ENCODE measurements at places on chromosomes 3 and 15.

GRCh38 chr15:100879464-100880138, at the start of gene ALDH1A3:
Gene ALDH1A3 (plus strand): TSS chr15:100879831. CDS start chr15:100879908, 77 bp downstream.
- no peak for DNase-seq

- peak; percentile 41 for DNase-seq
Measured at GRCh38 chr15:66269326-66270090, 16.0 kb upstream of the MEGF11 start.

DNA sequence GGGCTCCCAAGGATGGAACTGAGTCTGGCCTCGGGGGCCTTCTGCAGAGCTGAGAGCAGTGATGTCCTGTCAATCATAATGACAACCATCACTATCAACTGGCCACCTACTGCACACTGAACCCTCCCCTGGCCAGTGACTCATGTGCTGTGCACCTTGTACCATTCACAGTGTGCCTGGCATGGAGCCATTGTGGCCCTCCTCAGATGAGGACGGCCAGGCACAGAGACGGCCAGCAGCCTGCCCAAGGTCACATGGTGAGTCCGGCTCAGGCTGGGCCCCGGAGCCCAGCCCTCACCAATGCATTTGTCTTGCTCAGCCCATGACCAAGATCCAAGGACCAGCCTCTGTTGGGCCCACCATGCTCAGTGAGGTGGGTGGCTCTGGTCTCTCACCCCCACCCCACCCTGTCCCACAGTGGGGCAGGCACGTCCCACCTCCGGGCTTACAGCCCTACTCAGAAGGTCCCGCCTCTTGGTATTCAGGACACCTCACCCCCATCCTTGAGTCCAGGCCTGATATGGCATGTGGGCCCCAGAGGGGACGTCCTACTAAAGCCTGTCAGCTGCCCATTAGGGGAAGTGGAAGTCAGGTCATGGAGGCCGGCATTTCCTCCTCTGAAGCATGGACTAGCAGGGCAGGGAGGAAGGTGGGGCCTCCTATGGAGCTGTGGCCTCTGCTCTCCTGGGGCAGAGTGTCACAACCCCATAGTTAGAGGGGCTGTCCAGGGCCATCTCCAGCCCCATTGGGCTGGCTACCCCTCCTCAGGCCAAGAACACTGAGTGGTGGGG, 35.9 kb upstream of the TMEM115 start:
- no peak for DNase-seq

DNA sequence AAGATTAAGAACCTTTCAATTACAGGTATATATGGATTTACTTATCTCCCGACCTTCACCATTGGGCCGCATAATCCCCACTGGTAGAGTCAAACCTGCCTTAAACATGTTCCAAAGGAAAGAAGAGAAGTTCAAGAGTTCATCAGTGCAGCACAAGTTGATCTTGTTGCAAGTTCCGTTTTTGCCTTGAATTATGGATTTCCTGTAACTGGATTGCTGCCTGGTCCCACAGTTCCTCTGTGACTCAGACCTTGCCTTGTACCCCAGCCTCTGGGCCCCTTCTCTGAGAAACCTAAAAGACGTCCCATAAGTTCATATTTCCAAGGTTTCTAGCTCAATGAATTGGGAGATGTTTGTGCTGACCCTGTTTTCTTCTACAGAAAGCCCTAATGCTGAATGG, 112.5 kb upstream of the THBS1 start:
- no peak for DNase-seq

DNA sequence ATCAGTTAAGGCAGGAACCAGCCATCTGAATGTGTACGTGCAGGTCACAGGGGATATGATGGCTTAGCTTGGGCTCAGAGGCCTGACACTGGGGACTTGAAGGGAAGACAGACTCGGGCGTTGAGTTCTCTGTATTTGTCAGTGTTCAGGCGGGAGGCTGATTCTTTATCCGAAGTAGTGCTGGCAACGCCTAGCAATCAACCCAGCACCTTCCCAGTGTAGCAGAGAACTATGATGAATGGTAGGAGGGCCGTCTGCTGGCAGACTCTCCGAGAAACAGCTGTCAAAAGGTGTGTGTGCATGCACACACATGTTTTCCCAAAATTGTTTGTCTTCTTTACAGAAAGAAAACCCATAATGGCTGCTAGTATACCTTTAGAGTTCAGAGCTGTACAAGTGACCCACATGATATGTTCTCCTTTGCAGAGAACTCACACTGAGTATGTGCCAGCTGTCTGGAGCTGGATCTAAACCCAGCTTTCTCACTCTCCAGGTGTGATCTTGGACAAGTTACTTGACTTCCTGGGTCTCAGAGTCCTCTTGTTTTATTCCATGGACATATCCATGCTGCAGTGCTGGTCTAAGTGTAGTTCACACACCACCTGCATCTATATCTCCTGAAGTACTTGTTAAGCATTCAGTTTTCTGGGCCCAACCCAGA, 74.5 kb upstream of the LARS2 start:
- no peak for DNase-seq

GRCh38 chr15:37619358-37620042, 314.9 kb upstream of the TMCO5A start:
- DNase-seq: no peak

GRCh38 chr3:10771486-10772270, 44.4 kb upstream of the SLC6A11 start:
- no peak for DNase-seq

- no peak for DNase-seq
Measured at GRCh38 chr15:48178648-48178931, 495 bp upstream of the MYEF2 start.

DNA sequence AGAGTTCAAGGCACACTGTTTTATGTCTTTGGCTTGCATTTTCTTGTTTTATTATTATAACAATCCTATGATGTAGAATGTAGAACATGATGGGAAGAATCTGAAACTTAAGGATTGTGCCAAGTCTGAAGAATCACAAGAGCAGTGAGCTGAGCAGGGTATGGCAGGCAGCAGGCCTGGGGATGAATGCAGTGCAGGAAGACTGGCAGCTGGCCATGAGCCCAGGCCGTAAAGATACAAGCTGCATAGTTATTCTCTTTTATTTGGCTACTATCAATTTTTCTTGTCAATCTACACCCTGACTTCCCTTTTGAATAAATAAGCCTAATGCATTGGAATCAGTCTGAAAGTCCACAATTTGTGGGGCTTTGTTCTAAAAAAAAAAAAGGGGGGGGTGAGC, 89.6 kb upstream of the ARPP21 start:
- DNase-seq: no peak

- DNase-seq: no peak
Measured at GRCh38 chr15:93066224-93066681, 22.8 kb downstream of the RGMA start.

DNA sequence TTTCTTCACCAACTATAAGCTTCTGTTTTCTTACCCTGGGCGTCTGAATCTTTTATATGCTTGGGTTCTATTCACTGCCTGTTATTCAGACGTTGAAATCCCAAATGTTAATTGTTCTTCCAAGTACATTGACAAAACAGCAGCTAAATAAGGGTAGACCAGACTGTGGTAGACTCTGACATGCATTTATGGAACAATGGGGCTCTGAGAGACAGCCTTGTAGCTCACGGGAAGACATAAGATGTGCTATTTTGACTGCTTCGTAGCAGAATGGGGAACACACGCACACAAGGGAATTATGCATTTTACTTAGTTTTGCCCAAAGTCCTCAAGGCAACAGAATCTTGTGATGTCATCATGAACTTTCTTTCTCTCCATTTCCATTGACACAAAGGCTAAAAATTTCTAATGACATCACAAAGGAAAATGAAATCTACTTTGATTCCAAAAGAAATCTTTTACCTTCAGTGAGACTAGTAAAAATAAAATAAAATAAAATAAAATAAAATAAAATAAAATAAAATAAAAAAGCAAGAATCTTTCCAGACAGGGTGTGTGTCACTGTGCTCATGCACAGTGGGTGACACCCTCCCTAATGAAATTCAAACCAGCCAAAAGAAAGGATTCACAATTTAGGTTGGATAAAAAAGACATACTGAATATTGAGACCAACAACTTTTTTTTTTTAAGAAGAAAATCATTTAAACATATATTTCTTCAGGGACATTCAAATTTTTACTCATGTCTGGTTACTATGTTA, 346.6 kb downstream of the ZBTB20 start:
- no peak for DNase-seq

DNA sequence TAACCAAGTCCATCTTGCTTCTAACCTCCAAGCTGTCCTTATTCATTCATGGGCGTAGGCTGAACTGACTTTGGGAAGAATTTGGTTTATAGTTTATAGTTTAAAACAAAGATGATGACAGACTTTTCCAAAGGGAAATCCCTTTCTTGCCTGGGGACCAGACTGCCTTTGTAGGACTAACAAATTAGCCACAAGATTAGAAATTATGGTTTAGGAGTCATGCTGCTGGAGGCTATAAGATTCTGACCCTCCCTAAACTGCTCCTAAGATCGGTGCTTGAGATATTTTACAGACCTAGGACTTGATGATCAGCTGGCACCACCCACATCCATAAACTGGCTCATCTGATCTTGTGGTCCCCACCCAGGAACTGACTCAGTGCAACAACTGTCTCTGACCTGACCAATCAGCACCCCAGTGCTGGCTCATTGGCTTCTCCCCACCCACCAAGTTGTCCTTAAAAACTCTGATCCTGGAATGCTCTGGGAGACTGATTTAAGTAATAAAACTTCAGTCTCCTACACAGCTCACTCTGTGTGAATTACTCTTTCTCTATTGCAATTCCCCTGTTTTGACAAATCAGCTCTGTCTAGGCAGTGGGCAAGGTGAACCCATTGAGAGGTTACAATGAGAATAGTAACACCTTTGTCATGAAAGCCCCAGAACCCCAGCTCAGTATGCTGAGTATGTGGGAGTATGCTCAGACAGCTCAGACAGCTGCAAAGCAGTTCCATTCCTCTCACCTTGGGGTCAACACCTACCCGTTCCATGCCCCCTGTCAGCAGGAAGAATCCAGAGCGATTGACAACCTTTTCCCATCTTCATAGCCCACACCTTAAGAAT, 51.6 kb upstream of the C15orf39 start:
- DNase-seq: no peak

DNA sequence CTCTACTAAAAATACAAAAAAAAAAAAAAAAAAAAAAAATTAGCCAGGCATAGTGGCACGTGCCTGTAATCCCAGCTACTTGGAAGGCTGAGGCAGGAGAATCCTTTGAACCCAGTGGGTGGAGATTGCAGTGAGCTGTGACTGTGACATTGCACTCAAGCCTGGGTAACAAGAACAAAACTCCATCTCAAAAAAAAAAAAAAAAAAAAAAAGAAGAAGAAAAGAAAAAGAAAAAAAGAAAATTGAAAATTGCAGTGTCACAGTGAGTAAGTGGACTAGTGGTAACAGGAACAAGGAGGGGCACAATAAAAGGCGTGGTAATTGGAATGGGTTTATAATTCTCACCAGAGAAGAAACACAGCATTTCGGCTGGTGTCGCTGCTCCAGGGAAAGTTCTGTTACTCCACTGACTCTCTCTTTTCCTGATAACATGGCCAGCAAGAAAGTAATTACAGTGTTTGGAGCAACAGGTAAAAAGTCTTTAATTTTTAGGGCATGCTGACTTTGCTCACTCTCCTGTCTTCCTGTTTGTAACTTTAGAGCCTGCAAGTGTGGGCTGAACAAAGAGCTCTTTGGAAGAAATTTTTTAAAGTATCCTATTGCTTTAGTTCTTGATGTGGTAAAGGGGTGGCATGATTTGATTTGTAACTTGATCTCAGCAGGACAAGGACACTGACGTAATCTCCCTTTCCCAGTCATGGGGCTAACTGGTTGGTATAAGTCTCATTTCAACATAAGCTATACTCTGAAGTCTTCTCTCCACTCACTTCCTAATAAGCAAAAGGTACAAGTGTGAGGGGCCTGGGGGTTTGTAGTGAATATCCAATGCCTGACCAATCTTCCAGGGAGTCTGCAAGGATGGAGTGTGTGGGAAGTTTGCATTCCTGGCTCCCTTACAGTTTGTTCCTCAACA, 22.1 kb upstream of the TRA2B start:
- DNase-seq: no peak

GRCh38 chr15:53272116-53272515, 482.0 kb upstream of the ONECUT1 start:
- DNase-seq: no peak

DNA sequence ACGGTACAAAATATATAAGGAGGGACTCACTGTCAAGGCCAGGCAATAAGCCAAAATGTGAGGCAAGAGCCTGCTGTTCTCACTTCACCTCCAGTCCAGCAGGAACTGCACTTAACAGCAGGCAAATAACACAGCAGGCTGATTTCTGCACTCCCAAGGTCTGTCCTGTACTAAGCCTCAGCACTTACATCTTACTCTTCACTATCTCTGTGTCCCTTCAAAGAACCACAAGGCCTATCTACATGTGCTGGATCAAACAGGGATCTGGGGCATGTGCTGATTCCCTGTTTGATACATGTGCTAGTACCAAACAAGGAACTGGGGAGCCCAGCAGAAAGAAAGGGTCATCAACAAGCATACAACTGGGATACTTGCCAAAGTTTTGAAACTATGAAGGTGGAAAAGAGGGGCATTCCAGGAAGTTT, 22.2 kb downstream of the UACA start:
- no peak for DNase-seq

DNA sequence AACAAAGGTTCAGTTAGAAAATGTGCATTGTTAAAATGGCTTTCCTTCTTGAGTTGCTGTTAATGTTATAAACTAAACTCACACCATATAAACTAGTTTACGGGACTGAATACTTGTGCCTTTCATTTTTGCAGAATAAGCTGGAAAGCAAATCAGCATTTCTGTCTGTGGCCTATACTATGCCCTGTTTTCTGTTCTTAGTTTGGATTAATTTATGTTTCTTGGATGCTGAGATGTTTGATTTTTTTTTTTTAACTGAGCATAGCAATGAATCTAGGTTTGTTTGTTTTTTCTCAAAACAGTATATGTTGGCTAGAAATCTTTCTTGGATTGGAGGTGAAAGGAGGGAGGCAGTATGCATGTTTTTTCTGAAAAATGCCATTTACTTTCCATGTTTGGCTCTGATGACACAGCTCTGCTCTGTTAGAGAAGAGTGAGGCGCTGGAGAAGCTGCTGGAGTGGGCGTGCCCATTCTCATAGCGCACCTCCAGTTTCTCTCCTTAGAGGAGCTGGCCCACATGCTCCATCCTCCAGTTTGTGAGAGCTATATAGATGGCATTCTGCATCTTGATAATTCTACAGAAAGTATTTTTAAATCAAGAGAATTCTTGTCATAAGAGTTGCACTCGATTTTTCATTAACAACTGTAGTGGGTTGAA, 423.6 kb upstream of the TPM1 start:
- DNase-seq: no peak

GRCh38 chr3:119469418-119470189, 841 bp downstream of the POGLUT1 start:
- DNase-seq: no peak

GRCh38 chr15:55434989-55435825, 26.9 kb downstream of the PIERCE2 start:
- DNase-seq: peak; percentile 32

Measured in ELF-1 (cell line).